ENCODE measurements at places on chromosomes 11 and 22. TPM values are rescaled to one million over a fixed set of nuclear protein-coding genes. Genes with fewer than 3 reads are reported as not detected.

PATE4 gene
- total RNA-seq, result not detected

CCDC116 gene
- not detected for total RNA-seq

OR52A1 gene
- total RNA-seq, result not detected

TMEM123 gene
- 374 TPM for total RNA-seq

PATE2 gene
- not detected for total RNA-seq

CASP12 gene
- total RNA-seq, result not detected

NOX4 gene
- not detected for total RNA-seq

SCGB1D2 gene
- total RNA-seq, result not detected

OR2AG2 gene
- total RNA-seq, result not detected

RAB3IL1 gene
- total RNA-seq, result not detected

OR51I1 gene
- total RNA-seq, result not detected

NEFH gene
- total RNA-seq, result 3.0 TPM

SOX6 gene
- 0.51 TPM for total RNA-seq

FIBIN gene
- not detected for total RNA-seq

PDGFB gene
- total RNA-seq, result 0.56 TPM

SLC29A2 gene
- total RNA-seq, result 12.0 TPM

TPH1 gene
- 1.4 TPM for total RNA-seq

TRIM66 gene
- total RNA-seq, result 23.2 TPM

OR52H1 gene
- total RNA-seq, result 0.56 TPM

DDIAS gene
- total RNA-seq, result 0.67 TPM

CREB3L1 gene
- not detected for total RNA-seq

HDAC10 gene
- total RNA-seq, result 98.7 TPM

DGCR8 gene
- total RNA-seq, result 42.0 TPM

MYO7A gene
- 0.27 TPM for total RNA-seq

MPPED1 gene
- total RNA-seq, result not detected

ACTN3 gene
- not detected for total RNA-seq

HEPHL1 gene
- total RNA-seq, result not detected

ANGPTL5 gene
- not detected for total RNA-seq

FGF4 gene
- total RNA-seq, result not detected

TMPRSS5 gene
- total RNA-seq, result 1.5 TPM

TRIM34 gene
- total RNA-seq, result 11.7 TPM

SCN2B gene
- total RNA-seq, result not detected

PDGFD gene
- not detected for total RNA-seq

RCOR2 gene
- total RNA-seq, result not detected

PDE3B gene
- total RNA-seq, result 268 TPM

BACE1 gene
- 0.43 TPM for total RNA-seq

SYT7 gene
- not detected for total RNA-seq

ESAM gene
- 3.4 TPM for total RNA-seq

Measured in naive thymus-derived CD4-positive, alpha-beta T cell (primary cell).